ENCODE measurements at places on chromosomes 11 and 22.

- DNase-seq = no peak
These were observed 1040.0 kb downstream of the TBC1D22A start for GRCh38 chr22:47802421-47802820.

- DNase-seq = no peak
These were observed 5.3 kb downstream of the RIN1 start for GRCh38 chr11:66330931-66331330.

- DNase-seq = no peak
These were observed 202.5 kb downstream of the TRIM29 start for GRCh38 chr11:119935349-119935925.

- DNase-seq = no peak
These were observed 175.2 kb downstream of the SBF2 start for GRCh38 chr11:10118865-10119264.

DNA sequence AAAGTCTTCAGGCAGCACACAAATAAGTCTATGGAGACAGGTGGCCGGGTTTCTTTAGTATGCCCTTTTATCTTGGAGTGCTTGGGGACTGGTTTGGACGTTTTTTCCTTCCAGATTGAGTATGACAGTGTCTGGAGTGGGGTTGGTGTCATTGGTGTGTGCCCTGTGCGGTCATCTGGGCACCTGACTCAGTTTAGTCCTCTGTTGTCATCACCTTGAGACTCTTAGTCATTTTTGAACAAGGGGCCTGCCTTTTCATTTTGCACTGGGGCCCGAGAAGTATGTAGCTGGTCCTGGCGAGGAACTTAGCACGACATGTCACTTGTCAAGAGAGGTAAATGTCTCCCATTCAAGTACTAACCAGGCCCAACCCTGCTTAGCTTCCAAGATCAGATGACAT is 27.2 kb upstream of the MYO18B start:
- DNase-seq = no peak

Measured in T47D (cell line).